Stimulated activated CD4-positive, alpha-beta T cell treated with anti-CD3 and anti-CD28 coated beads, Interleukin-1b, Interleukin-23, amount 100 ng/mL, for 4 hours (primary cell): ENCODE measurements at places on chromosomes 4 and X.

- no peak for DNase-seq
Measured at GRCh38 chr4:44487341-44487740, 38.7 kb upstream of the KCTD8 start.

DNA sequence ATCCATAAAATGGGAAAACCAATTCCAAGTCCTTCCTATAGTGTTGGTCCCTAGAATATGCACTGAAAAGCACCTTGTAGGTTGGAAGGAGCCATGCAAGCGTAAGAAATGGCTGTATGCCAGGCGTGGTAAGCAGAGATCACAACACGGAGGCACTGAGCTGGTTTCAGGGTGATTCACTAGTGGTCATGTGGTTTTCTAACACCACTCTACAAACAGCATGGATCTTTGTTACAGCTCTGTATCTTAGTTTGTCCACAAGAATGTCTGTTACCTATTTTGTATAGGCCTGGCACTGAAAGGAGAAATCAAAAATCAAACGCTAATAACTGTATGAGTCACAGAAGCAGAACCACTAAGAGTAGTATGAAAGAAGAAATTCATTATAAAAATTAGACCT lies 71.9 kb downstream of the MAGEB17 start:
- no peak for DNase-seq

DNA sequence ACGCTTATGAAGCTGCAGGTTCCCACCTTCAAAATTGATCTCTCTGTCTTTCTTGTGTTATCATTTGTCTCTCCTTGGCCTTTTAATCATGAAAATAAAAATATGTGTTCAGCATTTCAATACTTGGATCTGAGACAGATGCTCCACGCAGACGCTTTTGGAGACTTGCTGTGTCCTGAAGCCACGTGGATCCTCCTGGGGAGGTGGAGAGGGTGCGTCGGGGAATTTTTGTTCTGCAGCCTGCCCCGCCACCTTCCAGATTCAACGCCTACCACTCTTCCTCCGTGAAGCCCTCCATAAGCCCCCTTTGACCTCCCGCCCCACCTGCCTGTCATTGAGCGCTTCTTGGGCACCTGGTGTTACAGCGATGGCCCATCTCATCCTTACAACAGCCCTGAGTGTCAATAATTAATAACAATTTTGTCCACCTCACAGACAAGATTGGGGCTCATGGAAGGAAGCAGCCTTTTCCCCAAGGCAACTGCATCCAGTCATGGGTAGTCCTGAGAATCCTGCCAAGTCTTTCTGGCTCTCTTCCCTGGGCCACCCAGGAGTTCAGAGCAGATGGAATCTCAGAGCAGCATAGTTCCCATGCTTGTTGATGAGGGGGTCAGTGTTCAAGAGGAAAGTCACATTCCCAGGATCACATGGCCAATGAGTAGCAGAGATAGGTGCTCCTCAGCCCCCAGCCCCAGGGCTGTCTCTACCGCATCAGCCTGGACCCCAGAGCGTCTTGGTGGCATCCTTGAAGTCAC lies 172.6 kb upstream of the PSAPL1 start:
- no peak for DNase-seq

DNA sequence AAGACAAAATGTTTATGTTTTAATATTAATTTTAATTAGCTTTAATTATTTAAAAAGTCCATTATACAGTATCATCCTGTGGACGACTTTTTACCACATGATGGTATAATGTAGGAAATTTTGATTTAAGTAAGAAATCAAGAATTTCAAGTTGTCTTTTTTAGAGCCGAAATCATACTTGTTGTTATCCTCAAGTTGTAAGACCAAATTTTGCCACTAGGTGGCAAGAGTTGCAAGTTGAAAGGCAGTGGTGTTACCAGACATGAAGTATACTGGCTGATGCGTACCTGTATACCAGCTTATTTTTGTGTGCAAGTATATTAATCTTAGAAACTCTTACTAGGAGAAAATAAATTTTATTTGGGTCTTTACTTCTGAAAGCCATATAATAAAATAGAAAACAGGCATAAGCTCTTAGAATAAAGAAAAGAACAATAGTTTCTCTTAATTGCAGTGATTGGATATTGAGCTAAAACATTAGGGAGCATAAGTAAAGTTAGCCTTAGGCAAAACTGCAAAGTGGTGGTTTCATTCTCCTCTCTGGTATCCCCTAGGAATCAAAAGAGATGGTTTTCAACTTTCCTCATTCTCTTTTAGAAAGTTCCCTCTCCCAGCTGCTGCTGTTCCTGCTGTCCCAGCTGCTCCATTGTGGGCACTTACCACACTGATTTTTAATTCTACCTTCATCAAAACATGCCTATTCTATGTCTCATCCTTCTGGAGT lies 118.0 kb upstream of the WDFY3 start:
- no peak for DNase-seq

GRCh38 chr4:144338148-144338547 lies 197.6 kb upstream of the GYPA start:
- DNase-seq, result no peak

DNA sequence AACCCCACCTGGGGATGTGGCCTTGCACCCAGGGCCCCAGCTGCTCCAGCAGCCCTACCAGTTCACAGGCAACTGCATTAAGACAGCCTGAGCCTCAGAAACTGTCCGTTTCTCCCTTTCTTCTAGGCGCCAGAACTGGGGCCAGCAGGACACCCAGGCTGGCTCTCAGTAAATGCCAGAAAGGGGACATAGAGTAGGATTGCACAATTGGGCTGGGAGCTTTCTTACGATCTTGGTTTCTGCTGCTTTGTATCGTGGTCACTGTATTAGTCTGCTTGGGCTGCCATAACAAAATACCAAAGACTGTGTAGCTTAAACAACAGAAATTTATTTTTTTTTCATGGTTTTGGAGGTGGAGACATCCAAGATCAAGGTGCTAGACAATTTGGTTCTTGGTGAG lies 48.4 kb downstream of the NALF2 start:
- no peak for DNase-seq

- no peak for DNase-seq
Measured at GRCh38 chrX:18833071-18833731, 125.8 kb downstream of the PPEF1 start.

DNA sequence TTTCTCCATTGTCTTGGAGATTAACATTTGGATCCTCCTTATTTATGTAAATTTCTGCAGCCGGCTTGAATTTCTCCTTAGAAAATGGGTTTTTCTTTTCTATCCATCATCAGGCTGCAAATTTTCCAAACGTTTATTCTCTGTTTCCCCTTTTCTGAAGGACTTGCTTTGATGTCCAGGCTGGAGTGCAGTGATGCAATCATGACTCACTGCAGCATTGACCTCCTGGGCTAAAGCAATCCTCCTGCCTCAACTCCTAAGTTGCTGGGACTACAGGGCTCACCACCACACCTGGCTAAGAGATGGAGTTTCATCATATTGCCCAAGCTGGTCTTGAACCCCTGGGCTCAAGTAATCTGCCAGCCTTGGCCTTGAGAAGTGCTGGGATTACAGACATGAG lies 144.0 kb upstream of the ZXDB start:
- no peak for DNase-seq
